Naive B cell (primary cell): ENCODE measurements at places on chromosomes 1 and 21. TPM values are rescaled to one million over a fixed set of nuclear protein-coding genes. Genes with fewer than 3 reads are reported as not detected.
A peak's percentile ranks its signal among the peaks of the same experiment; 100 is the strongest.

DNA sequence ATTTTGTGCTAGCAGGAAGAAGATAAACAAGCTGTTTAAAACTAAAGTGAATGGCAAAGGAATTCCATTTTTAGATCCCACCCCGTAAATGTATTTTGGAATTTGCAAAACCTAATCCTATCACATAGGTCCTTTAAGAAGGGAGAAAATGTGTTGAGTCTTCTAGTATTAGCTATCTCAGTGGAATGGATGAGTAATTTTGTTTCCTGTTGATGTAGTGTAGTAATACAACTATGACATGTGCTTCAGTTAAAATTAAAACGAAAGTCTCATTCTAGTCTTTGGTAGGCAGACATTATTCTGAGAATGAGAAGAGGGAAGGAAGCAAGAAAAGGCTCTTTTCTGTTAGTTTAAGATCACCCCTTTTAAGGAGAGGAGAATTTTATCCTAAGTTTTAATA is 265.9 kb upstream of the C1orf105 start:
- DNase-seq = peak; percentile 20

GRCh38 chr1:59266180-59266926 is 30.5 kb upstream of the FGGY start:
- DNase-seq = peak; percentile 73

- DNase-seq = no peak
Observed at GRCh38 chr1:7595336-7595735, 175.8 kb upstream of the VAMP3 start.

- DNase-seq = no peak
Observed at GRCh38 chr21:18831942-18832676, 428.5 kb upstream of the TMPRSS15 start.

- no peak for DNase-seq
Observed at GRCh38 chr21:38323721-38324531, 67.1 kb downstream of the KCNJ15 start.

DNA sequence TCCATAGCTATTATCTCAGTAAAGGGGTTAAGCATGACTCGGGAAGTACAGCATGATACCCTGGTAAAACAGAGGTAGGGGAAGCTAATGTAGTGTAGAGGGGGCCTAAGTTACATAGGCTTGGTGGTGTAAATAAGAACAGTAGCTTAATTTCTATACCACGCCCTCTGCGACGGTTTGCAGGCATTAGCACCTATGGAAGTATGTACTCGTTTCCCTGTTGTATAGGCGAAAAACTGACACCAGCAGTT is 470 bp upstream of the NAXE start:
- no peak for DNase-seq

- no peak for DNase-seq
Observed at GRCh38 chr1:206472024-206472423, 1.7 kb downstream of the IKBKE start.

- DNase-seq = no peak
Observed at GRCh38 chr1:115051850-115052249, 22.2 kb downstream of the TSHB start.

GRCh38 chr21:42346866-42347600 is 3.8 kb downstream of the TFF2 start:
- DNase-seq = no peak

DNA sequence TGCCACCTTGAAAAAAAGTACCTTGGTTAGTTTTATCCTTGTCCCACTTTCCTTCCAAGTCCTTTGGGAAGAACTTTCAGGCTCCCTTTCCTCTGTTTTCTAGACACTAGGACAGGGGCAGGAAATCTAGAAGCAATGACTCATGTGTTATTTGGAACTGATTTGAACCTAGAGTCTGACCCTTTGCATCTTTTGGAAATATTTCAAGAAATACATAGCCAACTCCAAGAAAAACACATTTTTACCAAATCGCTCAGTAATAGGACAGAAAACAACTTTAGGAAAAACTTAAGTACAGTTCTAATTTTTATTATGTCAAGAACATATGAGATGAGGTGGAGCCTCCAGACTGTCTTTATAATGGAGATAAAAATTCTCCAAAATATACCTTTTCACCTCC is 292.4 kb downstream of the PTBP2 start:
- no peak for DNase-seq

Gene VCAM1
- not detected for polyA plus RNA-seq

Gene TFF3
- not detected for polyA plus RNA-seq

Gene CTH
- 0.74 TPM for polyA plus RNA-seq

Gene DDAH1
- 0.07 TPM for polyA plus RNA-seq

Gene SMYD2
- 34.2 TPM for polyA plus RNA-seq

Gene ZBTB8A
- not detected for polyA plus RNA-seq

Gene PDIK1L
- 5.2 TPM for polyA plus RNA-seq

Gene IGFN1
- polyA plus RNA-seq = not detected

Gene TRIM67
- not detected for polyA plus RNA-seq
